ENCODE measurements at places on chromosomes 2 and 18.

GRCh38 chr2:9251154-9252001, 44.8 kb downstream of the ASAP2 start:
- no peak for DNase-seq

GRCh38 chr18:13437034-13437433, 218.5 kb downstream of the LDLRAD4 start:
- DNase-seq, result no peak

DNA sequence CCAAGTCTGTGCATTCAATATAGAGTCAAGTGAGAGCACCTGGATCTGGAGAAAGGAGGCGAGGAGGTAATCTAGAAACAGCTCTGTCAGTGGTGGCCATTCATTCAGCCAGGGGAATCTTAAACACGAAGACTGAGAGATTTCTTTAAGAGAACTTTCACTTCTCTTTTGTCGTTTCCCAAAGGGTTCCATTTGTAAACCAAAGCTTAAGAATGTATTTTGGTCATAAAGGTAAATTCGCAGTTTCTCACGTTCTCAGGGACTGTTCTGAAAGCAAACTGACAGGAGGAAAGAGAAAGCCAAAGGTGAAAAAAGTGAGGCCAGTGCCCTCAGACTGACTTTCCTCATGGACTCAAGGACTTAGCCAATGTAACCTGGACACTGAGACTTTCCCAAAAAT, 513.5 kb downstream of the CMPK2 start:
- DNase-seq, result no peak

- no peak for DNase-seq
Observed at GRCh38 chr18:76565238-76566173, 70.5 kb upstream of the ZNF516 start.
